ENCODE measurements at places on chromosomes 5 and 9.

DNA sequence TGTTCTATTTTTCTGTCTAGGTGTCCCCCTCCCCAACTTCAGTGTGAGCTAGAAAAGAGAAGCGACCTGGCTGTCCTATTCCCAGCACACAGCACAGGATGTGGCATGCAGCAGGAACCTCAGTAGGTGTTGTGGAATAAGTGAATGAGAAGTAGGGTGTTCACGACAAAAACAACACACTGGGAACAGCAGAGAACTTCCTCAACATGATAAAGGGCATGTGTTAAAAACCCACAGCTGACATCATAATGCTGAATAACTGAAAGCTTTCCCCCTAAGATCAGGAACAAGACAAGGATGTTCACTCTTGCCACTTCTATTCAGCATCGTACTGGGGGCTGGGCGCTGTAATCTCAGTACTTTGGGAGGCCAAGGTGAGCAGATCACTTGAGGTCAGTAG is 155.6 kb upstream of the ZNF618 start:
- DNase-seq, result no peak

GRCh38 chr9:130789747-130790672 is 45.0 kb upstream of the ABL1 start:
- DNase-seq, result no peak

DNA sequence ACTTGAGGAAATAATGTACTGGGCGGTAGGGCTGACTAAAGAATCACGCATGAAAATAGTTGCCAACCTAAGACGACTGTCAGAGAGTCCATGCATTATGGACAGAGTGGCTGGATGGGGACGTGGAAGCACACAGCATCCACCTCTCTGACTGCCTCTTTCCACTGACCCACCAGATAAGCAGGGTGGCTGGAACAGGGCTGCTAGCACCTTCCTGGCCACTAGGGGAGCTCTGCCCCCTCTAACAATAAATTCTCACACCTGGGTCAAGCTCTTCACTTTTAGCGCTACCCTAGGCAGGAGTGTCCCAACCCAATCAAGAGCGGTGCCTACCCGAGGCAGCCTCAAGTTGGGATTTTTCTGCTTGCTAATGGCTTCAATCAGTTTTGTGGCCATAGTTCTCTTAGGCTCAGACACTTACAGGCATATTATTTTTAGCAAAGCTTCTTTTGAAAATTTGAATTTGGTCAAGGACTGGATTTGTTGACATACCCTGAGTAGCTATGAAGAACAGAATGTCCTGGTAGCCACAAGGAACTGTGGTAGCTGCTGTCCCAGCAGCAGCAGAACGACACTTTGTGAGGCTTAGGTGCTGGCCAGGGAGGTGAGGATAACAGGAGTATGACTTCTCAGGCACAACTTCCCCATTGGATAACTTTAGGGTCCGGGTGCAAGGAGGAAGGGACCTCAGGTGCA is 6.9 kb upstream of the TPM2 start:
- DNase-seq, result peak; percentile 54

- DNase-seq, result no peak
Observed at GRCh38 chr5:56160723-56161438, 72.2 kb downstream of the ANKRD55 start.

DNA sequence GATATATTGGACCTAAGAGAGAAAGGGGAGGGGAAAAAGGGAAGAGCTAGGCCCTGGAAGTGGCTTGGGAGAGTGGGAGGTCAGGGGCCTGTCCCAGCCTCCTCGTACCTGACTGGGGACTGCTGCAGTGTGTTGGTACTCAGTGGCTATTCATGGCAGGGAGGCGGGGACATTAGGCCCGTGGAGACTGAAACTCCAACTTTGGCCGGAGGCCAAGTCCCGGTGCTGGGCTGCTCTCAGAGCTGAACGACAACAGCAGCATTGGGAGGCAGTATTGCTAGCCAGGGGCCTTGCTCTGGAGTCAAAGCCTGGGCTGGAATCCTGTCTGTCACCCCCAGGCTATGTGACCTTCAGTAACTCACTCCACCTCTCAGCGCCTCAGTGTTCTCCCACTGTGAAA is 37.8 kb downstream of the NEURL1B start:
- DNase-seq, result no peak

- DNase-seq, result no peak
Observed at GRCh38 chr5:179251276-179251969, 93.8 kb downstream of the ADAMTS2 start.

GRCh38 chr9:37430841-37431597 is 8.5 kb downstream of the GRHPR start:
- no peak for DNase-seq

DNA sequence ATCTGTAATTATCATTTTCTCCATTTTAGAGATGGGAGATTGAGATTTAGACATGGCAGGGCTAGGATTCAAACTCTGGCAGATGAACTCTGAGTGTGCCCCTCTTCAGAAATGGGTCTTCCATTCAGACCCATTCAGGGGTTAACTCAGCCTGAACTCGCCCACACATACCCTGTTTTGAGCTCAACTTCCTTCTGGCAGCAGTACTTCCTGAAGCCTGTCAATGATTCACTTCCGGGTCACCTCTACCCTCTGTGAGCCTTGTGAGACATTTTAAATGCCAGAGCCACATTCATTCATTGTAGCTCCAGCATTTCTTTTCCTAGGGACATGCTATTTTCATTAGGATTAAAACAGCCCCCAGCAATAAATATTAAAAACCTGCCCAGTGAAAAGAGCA is 209.3 kb upstream of the SLC24A2 start:
- DNase-seq, result no peak

DNA sequence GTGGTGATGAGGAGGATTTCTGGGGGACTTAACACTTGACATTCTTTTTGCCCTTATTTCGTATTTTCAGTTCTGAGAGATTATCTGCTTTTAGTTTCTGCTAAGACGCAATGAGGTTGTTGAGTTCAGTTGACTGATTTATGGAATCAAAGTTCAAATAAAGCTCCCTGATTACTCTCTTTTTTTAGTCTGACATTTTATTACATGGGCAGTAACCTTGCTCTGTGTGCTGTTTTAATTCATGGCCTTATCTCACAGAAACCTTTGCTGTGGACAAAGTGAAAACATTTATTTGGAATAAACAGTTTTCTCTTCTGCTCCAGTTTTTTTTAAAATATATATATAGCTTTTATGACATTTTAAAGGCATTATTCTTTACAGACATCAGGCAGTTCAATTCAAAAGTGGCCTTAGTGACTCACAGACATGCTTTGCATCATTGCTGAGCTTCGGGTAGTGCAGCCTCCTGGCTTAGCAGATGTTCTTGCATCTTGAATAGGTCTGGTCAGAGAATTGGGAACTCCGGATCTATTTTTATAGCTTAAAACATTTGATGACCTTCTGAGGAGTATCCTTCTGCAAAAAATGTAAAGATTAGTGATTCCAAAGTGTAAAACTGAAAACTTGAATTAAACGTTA is 162.9 kb downstream of the FAM170A start:
- DNase-seq, result no peak

Data from activated CD4-positive, alpha-beta T cell treated with anti-CD3 and anti-CD28 coated beads for 4 hours (primary cell).